CD4-positive, alpha-beta T cell treated with Interferon alpha-2 for 1 hour (primary cell): ENCODE measurements at places on chromosomes 13 and 19.
A peak's percentile ranks its signal among the peaks of the same experiment; 100 is the strongest.

GRCh38 chr13:106522112-106522705 is 13.3 kb downstream of the EFNB2 start:
- no peak for DNase-seq

- no peak for DNase-seq
These were observed 8.2 kb upstream of the PAN3 start for GRCh38 chr13:28129911-28130693.

- no peak for DNase-seq
These were observed 2.9 kb upstream of the MAP1S start for GRCh38 chr19:17716309-17716929.

DNA sequence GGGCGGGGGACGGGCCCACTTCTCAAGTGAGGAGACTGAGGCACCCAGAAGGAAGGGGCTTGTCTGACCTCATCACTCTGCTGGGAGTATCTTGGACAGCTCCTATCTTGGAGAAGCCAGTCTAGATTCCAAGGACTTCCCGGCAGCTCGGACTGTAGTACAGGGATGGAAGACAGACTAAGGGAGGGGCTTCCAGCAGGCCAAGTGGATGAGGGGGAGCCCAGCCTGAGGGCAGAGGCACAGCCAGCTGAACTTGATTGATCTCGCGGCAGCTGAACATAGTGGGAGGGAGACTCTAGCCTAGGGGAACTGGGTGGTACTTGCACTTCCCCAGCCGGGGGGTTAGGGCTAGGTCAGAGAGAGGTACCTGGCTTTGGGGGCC is 711 bp downstream of the CILP2 start:
- no peak for DNase-seq

DNA sequence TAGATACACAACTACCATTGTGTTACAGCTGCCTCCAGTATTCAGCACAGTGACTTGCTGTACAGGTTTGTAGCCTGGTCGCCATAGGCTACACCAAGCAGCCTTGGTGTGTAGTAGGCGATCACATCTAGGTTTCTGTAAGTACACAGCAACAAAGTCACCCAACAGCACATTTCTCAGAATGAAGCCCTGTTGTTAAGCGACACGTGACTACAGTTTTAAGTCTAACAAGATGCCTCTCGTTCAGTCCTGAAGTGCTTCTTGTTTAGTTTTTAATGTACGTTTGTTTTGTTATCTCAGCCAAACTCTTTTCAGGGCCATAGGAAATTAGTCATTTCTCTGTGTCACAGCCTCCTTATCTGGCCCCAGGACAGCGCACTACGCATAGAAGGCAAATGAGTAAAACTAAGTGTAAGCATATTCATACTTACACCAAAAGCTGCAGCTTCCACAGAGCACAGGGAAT is 50.0 kb upstream of the GPR183 start:
- peak; percentile 62 for DNase-seq

- DNase-seq, result no peak
These were observed 43.2 kb downstream of the ZNF557 start for GRCh38 chr19:7112675-7113074.

GRCh38 chr19:6181119-6181518 is 45.7 kb downstream of the ACSBG2 start:
- no peak for DNase-seq

DNA sequence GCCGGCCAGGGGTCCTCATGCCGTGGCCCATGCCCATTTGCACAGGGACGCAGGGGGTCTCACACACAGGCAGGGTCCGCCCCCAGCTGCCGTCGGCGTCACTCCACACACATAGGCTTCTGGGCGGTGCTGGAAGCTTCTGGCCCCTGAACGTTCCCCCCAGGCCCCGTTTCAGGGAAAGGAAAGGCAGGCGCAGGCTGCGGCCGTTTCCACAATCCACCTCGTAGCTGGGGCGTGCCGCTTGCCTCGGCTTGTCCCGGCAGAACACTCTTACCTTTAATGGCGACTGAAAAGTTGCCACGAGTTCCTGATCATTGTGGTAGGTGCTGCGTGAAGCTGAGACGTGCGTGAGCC is 53.4 kb downstream of the MCF2L start:
- no peak for DNase-seq

- DNase-seq, result no peak
These were observed 12.8 kb downstream of the KCTD12 start for GRCh38 chr13:76873445-76873844.

DNA sequence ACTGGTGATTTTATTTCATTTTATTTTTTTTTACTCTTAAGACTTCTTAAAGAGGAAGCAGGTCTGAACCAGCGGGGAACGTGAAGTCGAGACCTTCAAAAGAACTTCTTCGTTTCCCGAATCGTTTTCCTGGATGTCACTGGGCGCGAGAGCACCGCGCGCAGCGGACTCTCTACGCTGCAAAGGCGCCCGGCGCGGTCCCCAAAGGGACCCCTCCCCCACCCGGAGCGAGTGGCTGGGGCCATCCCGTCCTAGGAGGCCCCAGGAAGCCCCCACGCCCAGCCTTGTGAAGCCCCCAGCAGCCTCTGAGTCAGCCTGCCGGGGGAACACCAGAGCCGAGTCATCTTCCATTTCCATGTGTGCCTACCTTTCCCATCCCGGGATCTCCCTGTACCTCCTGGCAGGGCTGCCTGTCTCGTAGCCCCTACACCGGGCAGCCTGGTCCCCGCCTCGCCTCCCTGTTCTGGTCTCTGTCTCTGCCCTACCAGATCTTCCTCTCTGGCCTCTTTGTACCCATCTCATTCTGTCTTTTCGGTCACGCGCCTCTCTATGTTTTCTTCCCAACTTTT is 608 bp downstream of the CD70 start:
- DNase-seq, result no peak

- DNase-seq, result peak; percentile 14
These were observed 59.6 kb downstream of the MYO9B start for GRCh38 chr19:17135001-17135853.

DNA sequence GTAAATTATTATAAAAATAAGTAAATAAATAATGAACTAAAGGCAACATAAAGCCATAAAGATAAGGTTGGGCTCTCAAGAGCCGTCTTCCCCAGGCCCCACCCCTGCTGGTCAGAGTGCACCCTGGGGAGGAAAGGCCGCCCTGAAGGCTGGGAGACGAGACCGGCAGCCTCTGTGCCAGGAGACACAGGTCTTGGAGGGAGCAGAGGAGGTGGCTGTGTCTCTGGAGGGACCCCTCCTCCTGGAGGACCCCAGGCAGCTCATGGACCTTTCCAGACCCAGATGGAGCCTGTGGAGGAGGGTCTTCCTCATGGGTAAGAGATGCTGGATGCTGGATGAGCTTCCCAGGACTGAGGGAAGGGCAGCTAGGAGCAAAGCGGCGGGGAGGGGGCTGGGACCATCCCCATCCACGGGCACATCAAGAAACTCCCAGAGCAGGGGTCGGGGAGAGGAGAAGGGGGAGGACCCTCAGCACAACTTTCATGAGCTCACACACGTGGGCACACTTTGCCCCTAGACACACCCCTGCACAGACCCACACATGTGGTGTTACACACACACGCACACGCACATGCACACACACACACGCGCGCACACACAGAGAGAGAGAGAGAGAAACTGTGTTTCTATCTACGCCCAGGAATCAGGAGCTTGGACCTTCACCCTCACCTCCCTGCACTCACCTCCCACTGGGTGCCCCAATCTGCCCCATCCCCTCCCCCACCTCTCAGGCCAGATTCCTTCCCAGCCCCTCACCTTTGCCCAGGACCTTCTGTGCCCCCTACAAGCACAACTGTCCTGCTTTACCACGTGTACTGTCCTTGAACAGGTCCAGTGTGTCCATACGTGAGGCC is at the start of gene CEACAM18:
Gene CEACAM18 (plus strand): TSS at position 159 of the 854 bp plus-strand sequence.
- no peak for DNase-seq

DNA sequence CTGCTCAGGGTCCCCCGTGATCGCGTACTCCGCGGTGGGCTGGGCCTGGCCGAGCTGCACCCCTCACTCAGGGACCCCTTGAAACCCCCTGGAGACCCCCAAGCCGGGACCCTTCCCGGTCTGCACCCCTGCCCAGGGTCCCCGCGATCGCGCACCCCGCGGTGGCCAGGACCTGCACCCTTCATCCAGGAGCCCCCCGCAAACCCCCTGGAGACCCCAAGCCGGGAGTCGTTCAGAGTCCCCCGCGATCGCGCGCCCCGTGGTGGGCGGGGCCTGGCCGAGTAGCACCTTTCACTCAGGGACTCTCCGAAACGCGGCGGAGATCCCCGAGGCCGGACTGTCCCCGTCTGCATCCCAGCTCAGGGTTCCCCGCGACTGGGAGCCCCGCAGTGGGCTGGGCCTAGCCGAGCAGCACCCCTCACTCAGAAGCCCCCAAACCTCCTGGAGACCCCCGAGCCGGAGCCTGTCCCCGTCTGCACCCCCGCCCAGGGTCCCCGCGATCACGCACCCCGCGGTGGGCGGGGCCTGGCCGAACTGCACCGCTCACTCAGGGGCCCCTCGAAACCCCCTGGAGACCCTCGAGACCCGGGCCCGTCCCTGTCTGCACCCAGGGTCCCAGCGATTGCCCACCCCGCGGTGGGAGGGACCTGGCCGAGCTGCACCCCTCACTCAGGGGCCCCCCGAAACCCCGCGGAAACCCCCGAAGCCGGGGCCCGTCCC is 748 bp downstream of the LMNB2 start:
- peak; percentile 42 for DNase-seq

DNA sequence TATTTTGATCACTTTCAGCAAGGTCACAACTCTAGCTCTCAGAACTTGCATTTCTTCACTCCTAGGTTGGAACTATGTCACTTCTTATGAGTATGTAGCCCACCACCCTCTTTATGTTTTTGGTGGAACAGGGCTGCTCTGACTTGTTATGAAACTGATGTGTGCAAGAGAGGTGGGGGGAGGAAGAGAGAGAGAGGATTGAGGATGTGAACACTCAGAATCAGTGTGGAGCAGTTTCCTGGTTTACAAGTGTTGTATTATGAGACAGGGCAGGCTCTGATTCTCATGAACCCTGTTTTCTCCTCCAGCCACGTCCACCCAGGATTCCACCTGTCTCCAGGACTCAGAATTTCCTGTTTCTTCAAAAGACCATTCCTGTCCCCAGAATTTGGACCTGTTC is 16.1 kb downstream of the ZNF317 start:
- DNase-seq, result no peak

GRCh38 chr13:41052441-41052840 is 8.9 kb upstream of the WBP4 start:
- DNase-seq, result no peak

- DNase-seq, result peak; percentile 57
These were observed at the start of gene LATS2 for GRCh38 chr13:21061029-21061763. Gene LATS2, minus strand, starts transcription at chr13:21061586. Its CDS starts 15,560 bp downstream, at chr13:21046026.

DNA sequence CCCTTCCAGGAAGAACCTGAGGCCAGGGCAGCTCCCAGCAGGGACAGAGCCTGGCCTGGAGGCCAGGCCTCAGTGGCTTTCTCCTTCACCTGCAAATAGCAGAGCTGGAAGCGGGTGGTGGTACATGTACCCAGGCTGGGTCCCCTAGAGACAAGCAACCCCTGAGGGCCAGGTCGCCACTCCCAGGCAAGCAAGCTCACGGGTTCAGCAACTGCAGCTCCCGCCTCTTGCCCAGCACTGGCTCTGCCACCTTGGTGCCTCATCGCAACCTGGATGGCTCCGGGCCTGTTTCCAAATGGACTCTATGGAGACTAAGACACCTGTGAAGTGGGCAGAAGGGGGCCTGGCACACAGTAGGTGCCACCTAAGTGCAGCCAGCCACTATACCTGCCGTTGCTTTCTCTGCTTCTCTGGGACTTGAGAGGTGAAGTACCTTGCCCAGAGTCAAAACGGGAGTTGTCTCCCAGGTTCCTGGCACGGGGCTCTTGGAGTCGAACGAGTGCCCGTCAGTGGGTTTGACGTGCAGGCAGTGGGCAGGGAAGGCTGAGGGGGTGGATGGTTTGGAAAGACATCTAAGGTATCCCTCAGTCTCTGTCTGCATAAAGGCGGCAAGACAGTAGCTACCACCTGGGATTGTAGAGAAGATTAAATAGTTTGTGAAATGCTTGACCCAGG is 2.4 kb upstream of the PLPP2 start:
- no peak for DNase-seq

DNA sequence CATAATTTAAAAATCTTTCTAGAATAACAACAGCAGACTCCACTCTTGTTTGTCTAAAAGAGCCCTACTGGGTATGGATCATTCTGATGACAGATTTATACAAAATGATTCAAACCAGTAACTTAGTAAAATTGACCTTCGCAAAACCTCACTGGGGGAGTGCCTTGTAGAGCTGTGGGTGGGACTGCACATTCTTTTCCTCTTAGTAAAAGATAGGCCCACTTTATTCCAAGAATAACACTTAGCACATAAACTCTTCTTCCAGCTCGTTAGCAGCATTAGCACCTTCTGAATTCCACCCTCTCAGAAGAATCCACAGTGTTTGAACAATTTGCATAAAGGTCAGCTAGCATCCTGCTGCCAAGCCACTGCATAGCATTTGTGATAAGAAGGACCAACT is 106.8 kb downstream of the STOML3 start:
- DNase-seq, result no peak

DNA sequence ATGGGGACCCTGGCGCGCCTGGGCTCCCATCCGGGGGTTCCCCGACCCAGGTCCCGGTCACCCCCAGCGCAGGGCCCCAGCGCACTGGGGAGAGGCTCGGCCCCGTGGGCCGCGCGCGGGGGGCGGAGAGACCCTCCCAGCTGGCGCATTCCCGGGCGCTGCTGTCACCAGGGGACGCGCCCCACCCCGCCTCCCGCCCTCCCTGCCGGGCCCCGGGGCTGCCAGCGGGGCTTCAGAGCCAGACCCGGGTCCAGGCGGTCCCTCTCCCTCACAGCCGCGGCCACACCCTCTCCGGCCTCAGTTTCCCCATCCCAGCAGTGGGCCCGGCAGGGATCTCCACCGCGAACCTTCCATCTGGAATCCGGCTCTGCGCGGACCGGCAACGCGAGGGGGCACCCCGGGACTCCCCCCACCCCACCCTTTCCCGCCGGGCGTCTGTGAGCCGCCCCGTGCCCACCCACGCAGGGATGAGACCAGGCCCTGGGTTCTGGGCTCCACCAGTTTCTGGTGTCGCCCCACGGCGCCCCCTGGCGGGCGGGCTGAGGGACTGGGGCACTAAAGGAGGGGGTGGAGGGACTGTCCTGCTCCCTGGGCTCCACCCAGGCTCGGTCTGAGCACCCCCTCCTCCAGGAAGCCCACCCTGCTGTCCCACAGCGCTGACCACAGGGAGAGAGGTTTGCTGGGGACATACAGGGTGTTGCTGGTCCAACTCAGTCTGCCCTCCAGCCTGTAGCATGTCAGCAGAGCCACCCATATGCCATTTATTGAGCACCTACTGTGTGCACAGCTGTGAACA is 878 bp upstream of the ADAMTSL5 start:
- peak; percentile 74 for DNase-seq

GRCh38 chr13:109114991-109115390 is 485.6 kb downstream of the MYO16 start:
- DNase-seq, result no peak
